HEK293T (cell line): ENCODE measurements at places on chromosomes 2 and 18.
A peak's percentile ranks its signal among the peaks of the same experiment; 100 is the strongest.

GRCh38 chr2:32750880-32751279 lies 123.0 kb downstream of the TTC27 start:
- DNase-seq = no peak

DNA sequence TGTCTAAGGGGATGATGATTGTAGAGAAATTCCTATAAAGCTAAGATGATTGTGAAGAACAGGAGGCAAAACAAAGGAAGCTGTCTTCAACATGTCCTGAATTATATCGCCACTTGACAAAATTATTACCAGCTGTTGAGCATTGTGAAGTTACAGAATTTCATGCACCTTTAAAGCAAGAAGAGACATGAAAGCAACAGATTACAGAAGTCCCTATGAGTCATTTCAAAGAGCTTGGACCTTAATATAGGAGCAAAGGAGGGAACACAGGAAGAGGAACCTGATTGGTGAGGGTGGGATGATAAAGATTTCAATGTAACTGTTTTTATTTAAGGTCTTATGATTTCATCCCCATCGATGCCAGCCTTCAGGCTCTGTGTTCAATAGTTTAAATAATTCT lies 526.9 kb upstream of the HNMT start:
- DNase-seq = no peak

DNA sequence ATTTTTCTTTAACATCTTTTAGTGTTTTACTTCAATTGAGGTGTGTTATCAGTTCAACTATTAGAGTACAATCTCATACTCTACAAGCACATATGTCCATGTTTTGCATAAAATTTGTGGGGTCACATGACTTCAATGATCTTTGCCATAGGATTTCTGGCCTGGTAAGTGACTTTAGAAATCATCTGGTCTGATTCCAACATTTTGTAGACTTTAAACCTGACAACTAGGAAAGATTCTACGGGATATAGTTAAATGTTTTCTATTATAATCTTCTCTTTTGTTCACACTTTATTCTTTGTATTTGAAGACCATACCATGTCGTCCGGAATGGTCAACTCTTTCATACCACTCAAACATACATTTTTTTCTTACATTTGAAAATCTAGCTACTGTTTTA lies 62.0 kb upstream of the NEUROD1 start:
- no peak for DNase-seq

DNA sequence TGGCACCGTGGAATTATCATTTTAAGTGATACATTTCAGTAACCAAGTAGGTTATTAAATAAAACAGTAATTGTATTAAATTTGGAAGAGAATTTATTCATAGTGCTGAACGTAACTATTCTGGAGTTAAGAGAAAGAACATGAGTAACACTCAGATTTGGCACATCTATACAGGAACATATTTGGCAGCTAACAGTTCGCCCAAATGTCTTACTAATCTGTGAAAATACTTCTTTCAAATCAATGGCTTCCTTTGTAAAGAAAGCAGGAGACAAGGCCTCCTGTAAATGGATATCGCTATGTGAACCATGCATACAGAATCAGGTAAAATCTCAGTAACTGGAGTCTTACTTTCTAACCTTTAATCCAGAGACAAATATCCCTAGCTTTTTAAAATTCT lies 64.4 kb downstream of the ZNF516 start:
- no peak for DNase-seq

DNA sequence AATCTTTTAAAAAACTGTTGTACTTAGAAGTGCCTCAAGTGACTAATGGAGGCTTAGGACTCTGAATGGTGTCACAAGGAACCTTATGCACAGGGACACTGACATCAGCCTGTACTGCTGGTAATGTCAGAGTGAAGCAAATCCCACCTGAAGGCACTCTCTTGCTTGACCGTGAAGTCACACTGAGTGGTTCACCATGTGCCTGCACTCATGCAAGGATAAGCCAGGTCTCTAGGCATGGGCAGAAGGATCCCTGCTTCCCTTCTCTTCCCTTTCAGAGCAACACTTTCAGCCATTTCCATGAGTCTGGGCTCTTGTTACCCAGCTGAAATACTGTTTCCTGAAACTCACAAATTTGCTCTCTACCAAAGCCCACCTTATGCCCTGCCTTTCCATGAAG lies 123.0 kb downstream of the NEDD4L start:
- DNase-seq = no peak

DNA sequence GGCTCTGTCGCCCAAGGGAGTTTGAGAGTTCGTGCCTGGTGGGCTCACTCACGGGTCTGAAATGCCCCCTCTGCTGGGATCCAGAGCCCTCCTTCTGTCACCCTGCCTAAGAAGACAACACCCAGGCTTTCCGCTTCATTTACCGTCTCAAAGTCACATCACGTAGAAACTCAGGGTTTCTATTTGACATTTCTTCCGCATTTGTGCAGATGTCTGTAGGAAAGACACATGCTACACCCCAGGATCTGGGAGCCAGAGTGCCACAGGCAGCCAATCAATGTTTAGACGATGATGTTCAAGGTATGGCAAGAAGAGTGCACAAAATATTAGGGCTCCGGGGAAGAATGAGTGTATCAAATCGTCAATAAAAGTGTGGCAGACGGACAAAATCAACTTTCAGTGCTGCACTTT lies 24.4 kb upstream of the ACKR3 start:
- DNase-seq = no peak

GRCh38 chr2:126804347-126804746 lies 94.3 kb upstream of the TEX51 start:
- no peak for DNase-seq

DNA sequence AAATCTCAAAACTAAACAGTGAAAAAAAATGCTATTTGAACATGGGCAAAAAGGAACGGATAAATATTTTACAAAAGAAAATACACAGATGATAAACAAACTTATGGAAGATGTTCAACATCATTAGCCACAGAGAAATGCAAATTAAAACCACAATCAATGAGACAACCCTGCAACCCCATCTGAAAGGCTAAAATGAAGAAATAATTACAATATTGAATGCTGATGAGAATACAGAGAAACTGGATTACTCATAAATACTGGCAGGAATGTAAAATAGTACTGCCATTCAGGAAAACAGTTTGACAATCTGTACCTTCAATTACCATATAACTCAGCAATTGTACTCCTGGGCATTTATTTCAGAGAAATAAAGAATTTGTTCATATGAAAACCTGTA lies 193.1 kb upstream of the UBE2E3 start:
- no peak for DNase-seq

GRCh38 chr2:188032786-188033185 lies 258.9 kb upstream of the GULP1 start:
- DNase-seq = no peak

DNA sequence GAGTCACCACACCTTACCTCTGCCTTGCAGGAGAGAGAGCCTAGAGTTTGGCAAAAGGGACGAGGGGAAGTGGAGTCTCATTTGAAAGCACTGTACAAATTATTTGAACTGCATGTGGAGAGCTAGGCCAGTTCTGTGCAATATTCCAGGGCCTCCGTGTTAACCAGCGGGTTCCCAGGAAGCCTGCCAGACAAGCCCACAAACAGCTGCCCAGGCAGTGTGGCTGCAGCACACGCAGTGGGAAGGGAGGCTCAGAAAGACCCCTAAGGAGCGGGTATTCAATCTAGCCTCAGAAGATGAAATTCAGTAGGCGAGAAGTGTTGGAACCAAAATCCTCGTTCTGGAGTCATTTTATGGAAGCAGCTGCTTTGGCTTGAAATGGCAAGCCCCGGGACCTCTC lies 30.7 kb downstream of the CNGA3 start:
- DNase-seq = no peak

DNA sequence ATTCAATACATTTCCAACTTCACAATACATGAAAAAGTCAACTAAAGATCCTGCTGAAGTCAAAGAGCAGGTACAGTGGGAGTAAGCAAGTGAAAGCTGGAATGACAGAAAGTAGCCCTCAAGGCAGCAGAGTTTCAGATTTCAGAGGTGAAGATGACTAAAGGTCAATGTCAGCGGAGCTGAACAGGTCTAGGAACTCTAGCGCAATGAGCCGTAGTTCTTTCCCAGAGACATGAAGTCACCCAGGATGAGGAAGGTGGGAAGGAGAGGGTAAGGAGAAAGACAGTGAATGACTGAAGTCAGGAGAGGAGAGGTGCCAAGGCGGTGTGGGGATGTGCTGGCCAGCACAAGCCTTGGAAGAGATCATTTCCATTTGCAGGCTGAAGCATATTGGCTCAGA lies 28.1 kb downstream of the PTPN2 start:
- no peak for DNase-seq

- DNase-seq = no peak
These were observed 21.3 kb downstream of the PPP3R1 start for GRCh38 chr2:68231061-68231372.

DNA sequence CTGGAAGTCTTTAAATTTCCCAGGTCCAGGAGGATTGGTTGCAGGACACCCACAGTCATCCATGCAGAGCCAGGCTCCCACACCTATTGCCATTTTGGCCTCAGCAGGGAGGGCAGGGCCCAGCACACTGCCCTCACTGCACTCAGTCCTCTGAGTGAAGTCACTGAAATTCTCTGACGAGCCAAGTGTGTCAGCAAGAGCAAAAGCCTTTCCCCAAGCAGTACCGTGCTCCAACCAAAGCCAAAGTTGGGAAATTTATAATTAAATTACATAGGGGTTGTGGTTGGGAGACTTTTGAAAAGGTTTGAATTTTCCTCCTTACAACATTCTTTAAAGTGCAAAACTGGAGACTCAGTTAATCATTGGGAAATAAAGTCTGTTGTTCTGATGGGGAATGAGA lies 98.5 kb upstream of the CD226 start:
- DNase-seq = no peak

DNA sequence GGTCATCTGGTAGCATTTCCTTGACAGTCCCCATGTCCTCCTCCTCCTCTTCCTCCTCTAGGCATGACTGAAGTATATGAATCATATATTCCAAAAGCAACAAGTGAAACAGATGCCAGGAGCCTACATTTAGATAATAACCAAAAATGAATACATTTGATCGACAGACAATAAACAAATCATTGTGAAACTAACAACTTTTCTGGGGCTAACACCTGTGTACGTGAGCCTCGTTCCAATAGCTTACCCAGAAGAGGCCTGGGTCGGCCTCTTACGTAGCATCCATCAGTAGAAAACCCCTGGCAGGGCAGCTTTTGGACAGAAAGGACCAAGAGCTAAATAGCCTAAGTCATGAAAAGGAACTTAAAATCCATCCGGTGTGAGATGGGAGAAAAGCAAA lies 15.3 kb upstream of the CREG2 start:
- no peak for DNase-seq

DNA sequence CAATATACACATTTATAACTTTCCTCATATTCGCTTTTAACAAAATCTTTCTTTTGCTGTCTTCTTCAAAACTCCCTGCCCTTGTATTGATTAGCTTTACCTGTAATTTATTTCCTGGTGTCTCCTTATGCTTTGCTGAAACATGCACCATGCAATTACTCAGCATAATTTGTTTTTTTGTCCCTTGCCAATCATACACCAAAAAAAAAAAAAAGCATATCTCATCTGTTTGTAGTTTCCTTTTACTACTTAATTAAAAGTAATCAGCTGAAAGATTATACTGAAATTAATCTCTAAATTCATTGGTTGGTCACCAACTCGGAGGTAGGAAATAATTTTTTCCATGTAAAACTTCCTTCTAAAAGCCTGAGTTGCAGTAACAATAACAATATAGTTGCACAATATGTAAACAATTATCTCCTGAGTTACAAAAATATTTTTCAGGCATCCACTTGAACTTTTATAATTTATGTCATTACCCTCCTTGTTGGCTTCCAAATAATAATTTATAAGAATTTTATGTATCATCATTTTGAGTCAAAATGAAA lies 53.0 kb upstream of the ROCK1 start:
- DNase-seq = no peak

DNA sequence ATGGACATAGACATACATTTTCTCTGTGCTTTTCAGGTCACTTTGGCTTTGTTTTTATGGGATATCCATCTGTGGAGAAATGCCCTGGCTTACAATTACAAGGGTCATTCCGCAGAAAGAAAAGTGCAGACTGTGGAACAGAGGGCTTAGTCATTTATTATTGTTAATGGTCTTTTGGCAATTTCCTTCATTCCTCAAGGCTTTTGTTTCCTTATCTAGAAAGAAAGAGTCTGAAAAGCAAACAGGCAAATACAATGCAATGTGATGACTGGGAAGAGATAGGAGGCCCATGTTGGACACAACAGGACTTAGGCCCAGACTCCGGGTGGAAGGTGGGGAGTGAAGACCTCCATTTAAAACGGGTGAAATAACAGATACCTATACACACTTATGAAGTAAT lies 129.5 kb upstream of the CAVIN2 start:
- no peak for DNase-seq

- peak; percentile 96 for DNase-seq
These were observed at the start of gene MBOAT2 for GRCh38 chr2:9003616-9004337. Gene MBOAT2, minus strand, starts transcription at chr2:9003684. Its CDS starts 70 bp downstream, at chr2:9003614.

DNA sequence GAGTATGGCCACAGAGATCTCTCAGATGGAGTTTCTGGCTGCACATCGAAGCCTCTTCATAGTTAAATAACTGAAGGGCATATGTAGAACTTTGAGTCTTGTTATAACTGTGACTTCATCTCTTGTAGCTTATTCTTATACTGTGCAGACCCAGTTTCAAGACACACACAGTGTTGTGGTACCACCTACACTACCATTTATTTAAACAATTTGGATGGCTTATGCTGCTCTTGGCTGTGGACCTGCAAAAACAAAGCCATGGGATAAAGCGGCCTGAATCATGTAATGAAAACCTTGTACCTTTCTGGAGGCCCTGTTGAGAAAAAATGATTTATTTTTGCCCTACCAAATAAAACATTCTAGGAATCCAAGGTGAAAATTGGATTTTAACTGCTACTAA lies 262.8 kb upstream of the RASGRP3 start:
- DNase-seq = no peak

- DNase-seq = no peak
These were observed 176.7 kb downstream of the MYO1B start for GRCh38 chr2:191421950-191422349.

DNA sequence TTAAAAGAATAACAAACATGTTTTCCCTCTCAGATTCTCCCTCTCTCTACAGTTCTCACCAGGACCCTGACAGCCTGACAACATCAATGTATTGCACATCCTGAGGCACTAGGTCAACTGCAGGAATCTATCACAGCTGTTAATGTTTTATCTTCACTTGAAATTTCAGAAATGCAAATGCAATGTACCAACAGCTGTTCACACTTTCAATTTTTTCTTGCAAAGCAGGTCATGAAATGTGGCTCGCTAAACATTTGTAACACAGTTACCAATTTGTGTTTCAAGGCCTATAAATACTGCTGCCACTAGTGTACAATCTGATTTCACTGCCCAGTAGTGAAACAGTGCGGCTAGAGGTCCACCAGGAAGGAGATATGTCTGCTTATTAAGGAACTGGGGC lies 147.8 kb downstream of the EXOC6B start:
- DNase-seq = no peak

- no peak for DNase-seq
These were observed 42.7 kb upstream of the POLE4 start for GRCh38 chr2:74915743-74916142.

DNA sequence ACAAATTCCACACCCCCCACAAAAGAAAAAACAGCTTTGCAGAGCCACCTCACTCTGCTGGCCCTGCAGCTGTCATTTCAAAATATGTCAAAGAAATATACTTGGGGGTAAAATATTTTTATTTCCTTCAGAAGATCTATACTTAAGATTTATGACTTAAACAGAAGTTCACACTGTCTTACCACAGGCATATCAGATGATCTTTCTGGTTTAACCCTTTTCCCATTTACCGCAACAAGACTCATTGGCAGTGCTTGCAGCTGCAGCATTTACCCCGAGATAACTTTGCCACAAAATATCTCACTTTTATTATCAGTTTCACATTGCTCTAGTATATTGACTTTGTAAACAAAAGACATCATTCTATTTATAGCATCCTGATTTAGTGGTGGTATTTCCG lies 21.6 kb upstream of the SLC35G4 start:
- DNase-seq = no peak
